ENCODE measurements at places on chromosomes 4 and X.
A peak's percentile ranks its signal among the peaks of the same experiment; 100 is the strongest.

DNA sequence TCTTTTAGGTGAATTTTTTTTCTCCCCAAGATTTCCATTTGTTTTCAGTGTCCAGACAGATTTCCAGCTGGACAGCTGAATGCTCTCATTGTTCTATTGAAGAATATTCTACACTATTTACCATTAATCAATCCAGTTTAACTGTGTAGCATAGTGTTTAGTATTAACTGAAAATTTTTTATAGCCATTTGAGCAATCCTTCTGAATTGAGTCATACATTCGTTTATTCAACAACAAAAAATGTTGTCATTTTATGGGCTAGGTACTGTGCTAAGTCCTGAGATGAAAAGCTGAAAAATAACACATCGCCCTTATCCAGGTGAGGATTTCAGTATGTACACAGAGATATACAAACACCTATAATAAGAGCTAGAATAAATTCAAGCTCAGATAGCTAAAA, 223.3 kb downstream of the COL25A1 start:
- no peak for DNase-seq

DNA sequence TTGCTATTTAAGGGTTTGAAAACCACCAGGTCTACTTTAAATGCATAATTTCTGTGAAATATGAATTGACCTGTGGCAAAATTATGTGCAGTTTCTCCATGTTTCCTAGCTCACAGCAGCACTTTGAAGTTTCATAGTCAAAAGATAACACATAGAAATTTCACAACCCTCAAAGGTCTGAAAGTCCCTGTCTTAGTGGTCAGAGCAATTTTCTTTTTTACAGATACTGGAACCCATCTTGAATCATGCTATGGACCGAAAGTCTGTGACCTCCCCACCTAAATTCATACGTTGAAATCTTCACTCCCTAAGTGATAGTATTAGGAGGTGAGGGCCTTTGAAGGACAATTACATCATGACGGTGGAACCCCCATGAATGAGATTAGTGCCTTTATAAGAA, 240.4 kb upstream of the BMP3 start:
- no peak for DNase-seq

GRCh38 chr4:156615066-156615531, 356.5 kb downstream of the PDGFC start:
- no peak for DNase-seq

DNA sequence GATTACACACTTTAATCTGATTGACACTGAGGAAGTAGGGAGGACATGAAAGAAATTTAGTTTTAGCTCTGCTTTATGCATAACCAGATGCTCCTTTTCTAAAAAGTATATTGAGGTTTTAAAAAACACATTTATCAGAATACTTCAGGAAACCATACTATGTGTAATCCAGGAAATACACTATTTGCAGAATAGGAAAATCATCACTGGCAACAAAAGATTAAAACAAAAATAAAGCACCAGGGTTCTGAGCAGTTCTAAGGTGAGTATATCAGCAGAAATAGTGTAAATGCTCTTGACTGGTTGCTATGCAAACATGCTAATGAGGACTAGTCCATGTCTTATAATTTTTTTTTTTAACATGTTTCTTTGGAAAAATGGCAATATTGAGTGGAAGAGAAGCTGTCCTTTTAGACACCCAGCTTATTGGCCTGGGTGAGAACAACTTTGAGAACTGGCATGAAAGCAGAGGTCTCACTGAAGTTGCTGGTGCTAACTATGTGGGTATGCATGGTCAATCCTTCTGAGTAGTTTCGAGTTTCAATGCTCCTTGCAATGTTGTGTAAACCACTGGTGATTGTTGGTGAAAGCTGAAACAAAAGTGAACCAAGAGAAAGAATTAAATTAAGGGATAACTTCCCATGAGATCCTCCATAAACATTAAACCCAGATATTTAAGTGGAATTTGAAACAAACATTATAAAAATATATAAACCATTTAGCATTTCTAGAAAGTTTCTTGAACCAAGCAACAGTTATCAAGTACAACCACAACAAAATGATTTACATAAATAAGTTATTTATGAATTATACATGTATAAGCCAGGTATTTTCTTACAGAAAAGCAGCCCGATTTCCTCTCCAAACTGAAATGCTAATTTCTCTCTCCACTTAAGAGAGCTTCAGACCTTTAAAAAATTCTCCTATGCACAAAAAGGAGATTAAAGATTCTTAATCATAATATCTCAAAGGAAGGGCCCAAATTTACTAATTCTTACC, 20.4 kb upstream of the SCD5 start:
- no peak for DNase-seq

DNA sequence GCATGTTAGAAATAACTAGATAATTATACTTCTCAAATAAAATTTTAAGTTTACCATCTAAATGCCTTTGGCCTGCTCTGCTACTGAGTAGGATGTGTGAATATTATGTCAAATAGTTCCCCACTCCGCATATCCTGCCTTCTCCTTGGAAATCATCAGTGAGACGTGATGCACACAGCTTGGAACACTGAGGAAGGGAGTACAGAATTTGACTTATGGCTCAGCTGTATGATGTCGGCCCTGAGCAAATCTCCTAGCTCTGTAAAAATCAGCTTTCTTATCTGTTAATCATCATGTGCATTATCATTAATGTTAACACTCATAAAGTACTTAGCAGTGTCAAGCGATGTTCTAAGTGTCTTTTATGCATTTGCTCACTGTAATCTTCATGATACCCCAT, 241.0 kb upstream of the ANKRD50 start:
- DNase-seq, result no peak

DNA sequence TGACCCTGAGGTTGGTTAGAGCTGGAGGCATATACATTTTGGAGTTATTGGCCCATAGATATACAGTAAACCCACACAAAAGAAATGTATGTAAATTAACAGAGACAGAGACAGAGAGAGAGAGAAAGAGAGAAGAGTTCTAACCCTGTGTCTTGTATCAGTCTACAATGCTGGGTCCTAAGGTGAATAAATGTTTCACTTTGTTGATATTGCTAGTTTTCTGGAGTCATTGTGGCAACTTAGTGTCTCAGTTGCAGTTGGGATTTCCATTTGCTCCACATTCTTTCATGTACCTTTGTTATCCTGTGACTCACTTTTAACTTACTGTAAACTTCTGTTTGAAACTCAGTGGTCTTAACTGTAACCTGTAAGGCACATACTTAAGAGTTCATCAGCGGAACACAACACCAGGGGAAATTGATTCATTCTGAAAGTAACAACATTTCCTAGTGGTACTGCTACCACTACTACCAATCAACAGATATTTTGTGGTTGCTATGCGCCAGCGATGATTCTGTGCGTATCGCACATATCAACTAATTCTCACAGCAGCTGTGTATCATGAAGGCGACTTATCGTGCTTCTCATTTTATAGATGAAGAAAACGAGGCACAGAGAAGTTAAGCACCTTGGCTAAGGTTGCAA, 38.5 kb upstream of the ETDA start:
- DNase-seq, result peak; percentile 69

- DNase-seq, result peak; percentile 42
Observed at GRCh38 chr4:173505924-173506518, 24.0 kb downstream of the HAND2 start.

Data from stimulated activated CD4-positive, alpha-beta T cell treated with anti-CD3 and anti-CD28 coated beads, Interleukin-1b, Interleukin-23, amount 100 ng/mL, for 48 hours (primary cell).